ENCODE measurements at places on chromosomes 5 and 9.

DNA sequence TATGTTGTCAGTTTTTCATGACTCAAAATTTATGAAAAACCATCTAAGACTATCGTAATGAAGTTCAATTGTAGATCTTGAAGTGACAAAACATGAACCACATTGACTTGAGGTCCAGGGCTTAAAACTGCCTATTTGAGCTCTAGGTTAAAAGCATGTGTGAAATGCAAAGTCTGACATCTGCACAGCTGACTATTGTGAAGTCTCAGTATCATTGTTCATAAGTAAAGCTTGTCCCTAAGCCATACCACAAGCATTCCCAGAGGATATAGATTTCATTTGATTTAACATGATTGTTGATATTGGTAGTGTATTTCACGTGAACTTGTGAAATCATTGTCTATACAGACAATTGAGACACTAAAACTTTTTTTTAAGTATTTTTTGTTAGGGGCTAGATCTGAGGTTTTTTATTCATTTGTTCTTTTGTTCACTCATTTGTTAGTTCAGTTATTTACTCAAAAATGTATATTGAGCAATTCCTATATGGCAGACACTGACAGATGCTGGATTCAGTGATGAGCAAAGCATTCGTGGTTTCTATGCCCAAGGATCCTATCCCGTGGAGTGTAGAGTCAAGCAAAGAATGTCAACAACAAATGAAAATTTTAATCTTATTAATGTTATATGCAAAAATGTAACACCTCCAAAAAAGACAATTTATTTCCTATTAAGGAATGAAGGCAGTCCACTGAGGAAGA, 485.2 kb downstream of the RAB3C start:
- DNase-seq: no peak

- no peak for DNase-seq
Measured at GRCh38 chr5:156237361-156237760, 89.6 kb upstream of the SGCD start.

DNA sequence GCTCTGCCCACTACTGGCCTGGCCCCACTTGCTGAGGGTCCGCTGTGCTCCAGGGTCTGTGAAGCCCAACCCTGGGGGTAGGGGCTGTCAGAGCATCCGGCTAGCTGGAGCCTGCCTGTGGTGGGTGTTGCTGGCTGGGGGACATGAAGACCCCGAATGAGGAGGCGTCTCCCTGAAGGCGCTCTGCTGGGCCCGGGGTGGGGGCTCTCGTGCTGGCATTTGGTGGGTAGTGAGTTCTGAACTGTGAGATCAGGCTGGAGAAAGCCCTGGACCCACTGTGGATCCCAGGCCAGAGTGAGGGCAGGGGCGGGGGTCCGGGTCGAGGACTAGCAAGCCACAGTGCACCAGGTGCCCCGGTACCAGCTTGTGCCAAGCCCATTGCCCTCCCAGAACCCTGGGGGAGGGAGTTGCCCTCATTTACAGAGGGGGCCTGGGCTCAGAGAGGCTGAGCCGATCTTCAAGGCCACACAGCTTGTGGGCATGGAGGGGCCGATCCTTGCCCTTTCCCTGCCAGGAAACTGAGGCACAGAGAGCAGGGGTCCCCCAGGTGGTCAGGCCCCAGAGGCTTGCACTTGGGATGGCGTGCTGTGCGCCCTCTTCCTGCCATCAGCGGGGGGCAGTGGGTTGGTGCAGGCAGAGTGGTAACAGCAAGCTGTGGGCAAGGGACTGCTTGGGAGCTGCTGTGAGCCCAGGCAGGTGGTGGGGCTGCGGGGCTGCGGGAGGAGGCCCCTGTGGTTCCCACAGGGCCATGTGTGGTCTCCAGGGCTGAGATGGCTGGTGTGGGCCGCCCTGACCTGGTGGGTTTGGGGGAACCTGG, 15.9 kb downstream of the RXRA start:
- no peak for DNase-seq

DNA sequence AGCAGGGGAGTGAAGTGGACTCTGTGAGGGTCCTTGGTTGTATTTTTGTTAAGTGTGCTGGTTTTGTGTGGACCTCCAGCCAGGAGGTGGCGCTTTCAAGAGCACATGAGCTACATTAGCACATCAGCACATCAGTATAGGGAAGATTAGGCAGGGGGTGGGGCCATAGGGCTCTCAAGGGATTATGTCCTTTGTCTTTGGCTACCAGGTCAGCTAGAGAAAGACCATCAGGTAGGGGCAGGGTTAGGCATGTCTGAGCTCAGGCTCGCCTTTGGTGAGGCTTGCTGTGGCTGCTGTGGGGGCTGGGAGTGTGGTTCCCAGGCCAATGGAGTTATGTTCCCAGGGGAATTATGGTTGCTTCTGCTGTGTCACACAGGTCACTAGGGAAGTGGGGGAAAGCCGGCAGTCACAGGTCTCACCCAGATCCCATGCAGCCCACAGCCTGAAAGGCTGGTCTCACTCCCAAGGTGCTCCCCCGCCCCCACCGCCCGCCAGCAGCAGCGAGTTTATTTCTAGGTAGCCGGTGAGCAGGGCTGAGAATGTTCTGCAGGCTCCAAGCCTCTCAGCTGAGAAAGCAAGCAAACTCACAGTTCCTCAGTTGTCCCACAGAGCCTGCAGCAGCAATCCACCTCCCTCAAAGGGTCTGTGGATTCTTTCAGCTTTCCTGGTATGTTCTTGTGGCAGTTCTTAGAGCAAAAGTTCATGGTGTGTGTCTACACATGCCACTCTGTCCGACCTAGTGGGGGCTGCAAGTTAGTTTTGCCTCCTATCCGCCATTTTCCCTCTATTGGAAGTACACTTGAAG, 13.7 kb downstream of the OR1J1 start:
- peak; percentile 83 for DNase-seq

- no peak for DNase-seq
Measured at GRCh38 chr5:76269932-76270610, 133.0 kb upstream of the IQGAP2 start.

DNA sequence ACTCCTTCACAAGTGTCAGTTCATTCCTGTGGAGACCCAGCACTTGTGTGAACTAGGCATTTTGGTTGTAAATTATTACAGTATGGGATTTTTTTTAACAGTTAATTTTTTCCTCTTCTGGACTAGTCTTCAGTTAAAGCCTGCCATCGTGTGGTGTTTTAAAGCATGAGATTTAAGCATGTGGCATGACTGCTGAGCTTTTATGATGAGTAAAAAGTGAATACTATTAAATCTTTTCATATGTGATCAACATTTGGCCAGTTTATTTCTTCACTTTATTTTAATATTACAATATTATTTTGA, 25.0 kb downstream of the LMNB1 start:
- no peak for DNase-seq

DNA sequence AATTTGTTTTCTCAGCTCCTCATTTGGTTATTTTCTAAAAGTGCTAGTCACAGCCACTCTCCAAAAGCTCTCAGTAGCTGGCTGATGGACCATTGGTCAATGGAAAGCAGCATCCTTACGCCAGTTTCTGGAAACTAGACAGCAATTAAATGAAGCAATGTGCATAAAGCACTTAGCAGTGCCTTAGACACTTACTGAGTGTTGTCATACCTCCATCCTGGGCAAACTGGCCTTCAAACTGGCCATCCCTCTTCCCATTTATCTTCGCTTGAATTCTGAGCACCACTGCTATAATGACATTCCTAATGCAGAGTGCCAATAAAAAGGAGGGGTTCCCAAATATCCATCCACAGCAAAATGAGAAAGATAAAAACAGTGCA, 209.2 kb downstream of the ENC1 start:
- no peak for DNase-seq

- DNase-seq: no peak
Measured at GRCh38 chr5:157865781-157866180, 6.8 kb upstream of the CLINT1 start.

- no peak for DNase-seq
Measured at GRCh38 chr5:157464519-157465171, 4.6 kb downstream of the NIPAL4 start.

DNA sequence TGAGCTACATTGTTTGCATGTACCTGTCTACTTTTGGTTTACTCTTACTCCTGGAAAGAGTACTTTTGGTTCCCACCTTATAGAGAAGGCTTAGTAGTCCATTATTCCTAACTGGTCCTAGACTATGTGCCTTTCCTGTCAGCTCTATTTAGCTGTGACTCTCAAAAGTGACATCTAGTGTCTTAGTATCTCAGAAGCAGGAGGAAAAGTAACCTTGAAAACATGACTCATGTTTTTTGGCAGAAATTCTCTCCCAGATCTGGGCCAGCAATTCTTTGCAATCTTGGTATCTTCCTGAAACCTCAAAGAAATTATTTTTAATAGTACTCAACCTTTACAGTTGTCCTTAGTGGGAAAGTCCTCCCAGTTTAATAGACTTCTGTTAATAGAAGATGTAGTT, 691.7 kb upstream of the SEMA6A start:
- no peak for DNase-seq

DNA sequence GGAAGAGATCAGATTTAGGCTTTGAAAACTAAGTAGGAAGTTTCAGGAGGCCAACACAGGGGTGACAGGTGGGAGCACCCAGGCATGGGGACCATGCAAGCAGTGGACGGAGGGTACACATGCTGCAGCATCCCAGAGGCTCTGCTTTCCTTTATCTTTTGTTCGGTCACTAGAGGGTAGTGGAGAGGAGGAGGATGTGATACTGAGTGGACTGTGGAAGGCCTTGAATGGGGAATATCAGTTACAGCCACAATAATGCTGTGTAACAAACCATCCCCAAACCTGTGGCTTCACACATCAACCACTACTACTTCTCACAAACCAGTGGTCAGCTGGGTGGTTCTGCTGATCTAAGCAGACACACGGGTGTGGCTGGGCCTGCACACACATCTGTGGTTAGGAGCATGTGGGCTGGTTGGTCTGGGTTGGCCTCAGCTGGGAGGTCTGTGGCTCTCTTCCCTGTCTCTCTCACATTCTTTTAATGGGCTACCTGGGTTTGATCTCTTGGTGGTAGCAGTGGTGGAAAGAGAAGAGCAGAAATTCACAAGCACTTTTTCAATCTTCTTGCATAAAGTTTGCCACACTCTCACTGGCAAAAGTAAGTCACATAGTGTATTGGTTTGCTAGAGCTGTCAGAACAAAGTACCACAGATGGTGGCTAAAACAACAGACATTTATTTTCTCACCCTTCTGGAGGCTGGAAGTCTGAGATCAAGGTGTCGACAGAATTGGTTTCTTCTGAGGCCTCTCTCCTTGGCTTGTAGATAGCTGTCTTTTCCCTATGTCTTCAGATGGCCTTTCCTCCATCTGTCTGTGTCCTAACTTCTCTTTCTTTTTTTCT, 238.7 kb downstream of the AGTPBP1 start:
- DNase-seq: no peak

DNA sequence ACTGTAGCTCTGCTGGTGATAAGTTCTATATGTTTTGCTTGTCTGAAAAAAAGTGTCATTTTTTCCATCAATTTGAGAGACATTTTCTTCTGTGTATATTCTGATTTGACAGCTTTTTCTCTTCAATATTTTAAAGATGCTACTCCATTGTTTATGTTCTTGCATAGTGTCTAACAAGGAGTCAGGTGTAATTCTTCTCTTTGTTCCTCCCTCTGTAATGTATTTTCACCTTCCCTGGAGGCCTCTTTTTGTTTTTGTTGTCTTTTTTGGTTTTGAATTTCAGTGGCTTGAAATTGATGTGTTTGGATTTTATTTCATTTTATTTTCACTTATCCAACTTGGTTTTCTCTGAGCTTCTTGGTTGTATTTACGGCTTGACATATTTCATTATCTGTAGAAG, 75.8 kb downstream of the ADCY2 start:
- peak; percentile 15 for DNase-seq

GRCh38 chr5:96111080-96111756, 149.6 kb upstream of the ELL2 start:
- no peak for DNase-seq

DNA sequence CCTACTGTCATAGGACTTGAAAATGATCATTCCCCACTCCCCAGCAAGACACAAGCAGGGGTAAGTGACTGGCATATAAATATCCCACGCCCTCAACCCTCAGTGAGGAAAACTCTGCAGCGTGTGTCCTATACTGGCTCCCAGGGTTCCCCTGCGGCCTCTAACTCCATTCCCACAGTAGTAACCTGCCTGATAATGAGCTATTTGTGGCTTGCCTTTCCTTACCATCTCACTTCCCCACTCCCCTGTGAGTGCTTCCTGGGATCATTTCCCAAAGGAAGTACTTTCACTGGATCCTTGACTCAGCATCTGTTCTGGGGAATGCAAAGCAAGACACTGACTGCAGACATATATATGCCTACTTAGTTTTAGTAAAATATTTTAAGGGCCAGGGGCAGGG, 14.3 kb downstream of the CDC14B start:
- DNase-seq: no peak

DNA sequence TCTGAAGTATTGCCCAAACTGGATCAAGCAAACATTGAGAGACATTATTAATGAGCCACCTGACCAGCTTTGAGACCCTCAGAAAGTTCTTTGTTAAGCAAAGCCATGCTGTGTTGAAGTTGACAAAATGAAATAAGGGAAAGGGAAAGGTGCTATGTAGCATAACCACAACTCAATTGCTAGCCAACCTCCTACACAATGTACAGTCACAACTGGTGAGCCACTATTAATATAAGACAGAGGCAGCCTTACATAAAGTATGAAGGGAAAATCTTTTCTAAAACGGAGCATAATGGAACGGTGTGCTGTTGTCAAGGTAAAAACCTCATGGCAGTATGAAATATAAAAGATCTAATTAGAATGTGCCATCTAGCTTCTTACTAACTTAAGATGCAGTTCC, 375.8 kb upstream of the ST8SIA4 start:
- DNase-seq: no peak

- no peak for DNase-seq
Measured at GRCh38 chr5:65451436-65451835, 30.3 kb downstream of the ADAMTS6 start.

- peak; percentile 38 for DNase-seq
Measured at GRCh38 chr5:131634666-131634995, 398 bp downstream of the RAPGEF6 start.

- no peak for DNase-seq
Measured at GRCh38 chr5:112640546-112640945, 97.1 kb upstream of the APC start.

DNA sequence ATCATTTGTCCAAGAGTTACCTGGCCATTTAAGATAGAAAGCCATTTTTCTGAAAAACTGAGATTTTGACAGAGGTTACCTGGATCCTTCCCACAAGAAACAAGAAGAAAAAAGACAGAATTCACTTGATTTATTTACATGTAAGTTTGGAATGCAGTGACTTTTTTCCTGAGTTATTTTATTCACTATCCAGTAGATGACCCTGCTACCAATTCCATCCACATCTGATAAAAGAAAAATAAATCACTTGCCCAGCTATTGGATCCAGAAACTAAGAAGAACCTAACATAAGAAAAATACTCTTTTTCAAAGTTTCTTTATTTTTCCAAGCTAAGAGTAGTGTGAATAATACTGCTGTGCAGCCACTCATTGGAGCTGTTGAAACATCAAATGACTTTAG, 275.2 kb downstream of the CETN3 start:
- DNase-seq: no peak

GRCh38 chr5:94217216-94217615, 401.2 kb downstream of the KIAA0825 start:
- no peak for DNase-seq

DNA sequence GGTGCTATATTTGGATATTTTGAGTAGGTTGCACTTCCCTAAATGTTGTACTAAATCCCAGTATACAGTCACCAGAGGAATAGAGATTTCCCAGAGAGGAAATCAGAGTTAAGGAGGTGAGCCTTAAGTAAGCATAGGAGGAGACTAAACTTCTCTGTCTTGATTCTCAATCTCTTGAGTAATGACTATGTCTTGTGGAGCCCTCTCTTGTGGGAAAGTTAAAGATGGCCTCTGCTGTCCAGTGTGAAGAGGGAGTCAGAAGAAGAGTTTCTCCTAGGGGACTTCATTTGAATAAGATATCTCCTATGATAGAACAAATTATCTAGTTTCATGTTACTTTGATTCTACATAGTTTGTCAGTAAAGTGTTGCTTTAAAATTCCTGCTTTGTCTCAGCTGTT, 502.5 kb downstream of the PDE4D start:
- DNase-seq: no peak
